SJSA1 (cell line): ENCODE measurements at places on chromosomes 1 and 21. TPM values are rescaled to one million over a fixed set of nuclear protein-coding genes. Genes with fewer than 3 reads are reported as not detected.
A peak's percentile ranks its signal among the peaks of the same experiment; 100 is the strongest.

Gene NUAK2
- 2.9 and 5.8 TPM in 2 replicates for total RNA-seq

Gene NECAP2
- 129 and 138 TPM in 2 replicates for total RNA-seq

Gene BGLAP
- total RNA-seq, result not detected in 2 replicates

Gene OR6N2
- not detected in 2 replicates for total RNA-seq

Gene PGBD2
- 2.6 and 5.9 TPM in 2 replicates for total RNA-seq

Gene OXCT2
- total RNA-seq, result 0.13 and 0.44 TPM in 2 replicates

Gene SERTAD4
- 4.8 and 6.6 TPM in 2 replicates for total RNA-seq

Gene SLC19A2
- 10.3 and 13.2 TPM in 2 replicates for total RNA-seq

Gene POFUT2
- 32.6 and 42.0 TPM in 2 replicates for total RNA-seq

Gene CFHR4
- total RNA-seq, result not detected in 2 replicates

Gene IGSF8
- 30.6 and 41.7 TPM in 2 replicates for total RNA-seq

- no peak for DNase-seq
Measured at GRCh38 chr1:180544050-180544449, 14.7 kb upstream of the OVAAL start.

- no peak for DNase-seq
Measured at GRCh38 chr1:18238190-18238589, 130.6 kb downstream of the IGSF21 start.

- no peak for DNase-seq
Measured at GRCh38 chr1:225823811-225824261, 13.9 kb downstream of the EPHX1 start.

DNA sequence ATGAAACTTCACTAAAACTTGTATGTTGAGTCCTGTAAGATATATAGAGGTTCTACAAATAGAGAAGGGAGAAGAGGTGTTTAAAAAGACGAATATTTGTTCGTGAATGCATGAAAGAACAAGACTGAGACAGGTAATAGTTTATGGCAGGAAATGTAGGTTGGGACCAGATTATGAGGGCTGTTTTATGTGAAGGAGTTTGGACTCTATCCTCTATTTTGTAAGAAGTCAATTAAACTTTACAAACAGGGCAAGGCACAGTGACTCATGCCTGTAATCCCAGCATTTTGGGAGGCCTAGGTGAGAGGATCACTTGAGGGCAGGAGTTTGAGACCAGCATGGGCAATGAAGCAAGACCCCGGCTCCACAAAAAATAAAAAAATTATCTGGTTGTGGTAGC is 5.7 kb downstream of the SLC35A3 start:
- no peak for DNase-seq

GRCh38 chr1:178418284-178418955 is 78.3 kb downstream of the CLEC20A start:
- no peak for DNase-seq

DNA sequence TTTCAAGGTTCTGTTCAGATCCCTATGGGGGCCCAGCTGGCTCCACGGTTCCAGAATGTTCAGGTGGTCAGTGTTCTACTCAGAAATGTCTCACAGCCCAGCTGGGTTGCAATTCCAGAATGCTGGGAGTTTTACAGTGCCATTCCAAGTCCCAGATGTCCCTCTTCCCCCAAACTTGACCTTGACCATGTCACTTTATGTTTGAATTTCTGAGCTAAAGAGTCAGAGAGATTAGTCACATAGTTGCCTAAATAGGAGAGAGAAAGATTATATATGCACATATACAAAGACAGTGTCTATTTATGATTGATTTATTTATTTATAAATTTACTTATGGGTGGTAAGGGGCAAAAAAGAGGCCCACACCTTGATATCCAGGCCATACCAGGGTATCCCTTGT is 2.5 kb downstream of the GPR3 start:
- DNase-seq, result no peak

- no peak for DNase-seq
Measured at GRCh38 chr1:248822148-248823032, 3.3 kb downstream of the SH3BP5L start.

DNA sequence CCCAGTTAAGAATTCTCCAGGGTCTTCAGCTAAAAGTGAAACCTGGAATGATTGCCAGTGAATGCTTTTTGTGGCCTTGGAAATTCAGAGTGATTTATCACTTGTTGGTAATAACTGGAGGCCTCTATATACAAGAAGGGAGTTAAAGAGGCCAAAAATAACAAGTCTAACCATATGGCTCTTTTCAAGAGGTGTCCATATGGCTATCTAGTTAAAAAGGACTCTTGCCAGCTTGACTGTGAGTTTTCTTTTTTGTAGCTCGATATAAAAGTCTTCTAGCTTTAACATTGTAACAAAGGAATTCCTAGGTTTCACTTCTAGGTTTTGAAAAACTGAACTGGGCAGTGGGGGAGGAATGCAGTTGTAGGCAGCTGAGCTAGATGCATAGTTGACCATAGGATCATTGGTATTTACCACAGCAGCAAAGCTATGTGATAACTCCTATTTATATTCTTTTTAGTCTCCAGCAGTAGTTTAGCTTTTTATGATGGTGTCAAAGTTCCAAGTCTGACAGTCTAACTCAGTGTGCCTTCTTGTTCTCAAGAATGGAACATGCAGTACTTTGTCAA is 44.4 kb downstream of the CACHD1 start:
- DNase-seq, result no peak

GRCh38 chr21:15066123-15066575 is 1.3 kb upstream of the NRIP1 start:
- DNase-seq, result no peak

DNA sequence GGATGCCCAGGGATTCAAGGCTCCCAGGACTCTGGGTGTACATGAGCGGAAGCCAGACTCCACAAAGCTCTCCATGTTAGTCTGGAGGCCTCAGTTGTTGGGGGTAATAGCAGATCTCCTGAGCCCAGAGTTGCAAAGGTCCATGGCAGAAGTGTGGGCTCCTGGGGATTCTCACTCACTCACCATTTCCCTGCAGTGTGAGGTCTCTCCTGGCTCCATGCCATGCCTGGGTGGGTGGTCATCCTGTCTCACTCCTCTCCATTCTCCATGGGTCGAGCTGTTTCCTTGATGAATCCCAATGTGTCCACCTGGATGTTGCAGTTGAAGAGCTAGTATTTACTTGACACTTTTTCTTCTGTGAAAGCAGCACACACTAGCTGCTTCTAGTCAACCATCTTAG is 156.8 kb upstream of the LRRC7 start:
- no peak for DNase-seq

GRCh38 chr1:14742181-14742980 is 143.9 kb downstream of the KAZN start:
- peak; percentile 84 for DNase-seq

GRCh38 chr1:162384601-162385279 is 3.2 kb downstream of the C1orf226 start:
- DNase-seq, result no peak

DNA sequence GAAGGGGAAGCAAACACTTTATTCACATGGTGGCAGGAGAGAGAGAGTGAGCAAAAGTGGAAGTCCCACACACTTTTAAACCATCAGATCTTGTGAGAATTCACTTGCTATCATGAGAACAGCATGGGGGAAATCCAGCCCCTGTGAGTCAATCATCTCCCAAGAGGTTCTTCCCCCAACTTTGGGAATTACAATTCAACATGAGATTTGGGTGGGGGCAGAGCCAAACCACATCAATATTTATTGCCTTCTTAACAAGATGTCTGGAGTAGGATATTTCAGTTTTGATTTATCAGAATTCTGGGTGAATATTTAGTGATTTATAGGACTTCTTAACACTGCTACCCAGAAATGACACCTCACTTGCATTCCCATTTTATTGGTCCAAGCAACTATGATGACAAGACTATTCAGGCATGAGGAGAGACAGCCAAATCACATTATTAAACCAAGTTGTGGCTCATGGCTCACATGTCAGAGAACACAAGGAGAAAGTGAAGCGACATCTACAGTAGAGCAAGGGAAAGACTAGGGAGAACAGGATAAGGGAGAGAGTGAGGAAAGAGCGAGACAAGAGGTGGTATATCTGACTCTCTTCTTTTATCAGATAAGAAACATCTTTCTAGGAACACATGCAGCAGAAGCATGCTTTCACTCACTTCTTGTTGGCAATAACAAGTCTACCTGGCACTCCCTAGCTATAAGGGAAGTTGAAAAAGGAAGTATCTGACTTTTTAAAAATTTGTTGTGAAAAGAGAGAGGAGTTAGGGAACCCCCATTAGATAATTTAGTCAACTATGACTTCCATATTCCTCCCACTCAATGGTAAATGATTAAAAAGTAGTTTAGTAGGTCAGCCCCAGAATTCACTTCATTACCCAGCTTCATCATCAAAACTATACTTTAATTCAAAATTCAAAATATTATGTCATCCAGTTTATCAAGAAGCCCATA is 36.6 kb upstream of the PTPRC start:
- DNase-seq, result no peak

DNA sequence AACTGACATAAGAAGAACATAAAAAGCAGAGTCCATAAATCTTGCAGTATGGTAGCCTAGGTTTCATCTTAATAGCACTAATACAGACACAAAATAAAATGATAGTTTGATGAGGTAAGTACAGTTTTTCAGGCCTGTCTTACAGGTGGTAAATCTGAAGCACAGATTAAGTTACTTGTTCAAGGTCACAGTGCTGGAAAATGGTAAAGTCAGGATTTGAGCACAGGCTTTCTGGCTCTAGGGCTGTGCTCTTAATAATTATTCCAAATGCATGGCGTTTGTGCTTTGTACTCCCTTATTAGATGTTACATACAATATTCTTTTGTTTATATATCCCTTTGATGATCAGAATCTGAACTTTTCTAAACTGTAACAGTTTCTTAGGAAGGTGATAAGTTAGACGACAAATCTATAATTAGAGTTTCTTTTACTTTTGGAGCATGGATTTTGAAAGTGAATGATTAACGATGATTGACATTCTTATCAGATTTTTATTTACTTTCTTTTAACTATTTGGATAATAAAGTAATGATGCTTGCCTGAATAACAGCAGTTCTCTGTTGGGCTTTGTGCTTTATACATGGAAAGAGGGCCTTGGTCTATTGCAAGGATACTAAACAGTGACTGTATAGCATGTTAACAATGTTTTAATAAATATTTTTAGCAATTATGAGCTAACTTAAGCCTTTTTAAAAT is 101.5 kb upstream of the CACYBP start:
- DNase-seq, result no peak

- no peak for DNase-seq
Measured at GRCh38 chr1:20597650-20598049, 8.8 kb downstream of the CDA start.
